Activated CD4-positive, alpha-beta T cell treated with anti-CD3 and anti-CD28 coated beads, Interleukin-10, Interleukin-2, amounts not matched to agents 100 ng/mL and 50 ng/mL, durations not matched to agents 16 hours and 8 hours (primary cell): ENCODE measurements at places on chromosomes 1 and 21.

- no peak for DNase-seq
Observed at GRCh38 chr1:31497601-31498000, 78.7 kb upstream of the TINAGL1 start.

GRCh38 chr1:162627662-162628296 is 4.5 kb upstream of the DDR2 start:
- DNase-seq, result peak; percentile 40

DNA sequence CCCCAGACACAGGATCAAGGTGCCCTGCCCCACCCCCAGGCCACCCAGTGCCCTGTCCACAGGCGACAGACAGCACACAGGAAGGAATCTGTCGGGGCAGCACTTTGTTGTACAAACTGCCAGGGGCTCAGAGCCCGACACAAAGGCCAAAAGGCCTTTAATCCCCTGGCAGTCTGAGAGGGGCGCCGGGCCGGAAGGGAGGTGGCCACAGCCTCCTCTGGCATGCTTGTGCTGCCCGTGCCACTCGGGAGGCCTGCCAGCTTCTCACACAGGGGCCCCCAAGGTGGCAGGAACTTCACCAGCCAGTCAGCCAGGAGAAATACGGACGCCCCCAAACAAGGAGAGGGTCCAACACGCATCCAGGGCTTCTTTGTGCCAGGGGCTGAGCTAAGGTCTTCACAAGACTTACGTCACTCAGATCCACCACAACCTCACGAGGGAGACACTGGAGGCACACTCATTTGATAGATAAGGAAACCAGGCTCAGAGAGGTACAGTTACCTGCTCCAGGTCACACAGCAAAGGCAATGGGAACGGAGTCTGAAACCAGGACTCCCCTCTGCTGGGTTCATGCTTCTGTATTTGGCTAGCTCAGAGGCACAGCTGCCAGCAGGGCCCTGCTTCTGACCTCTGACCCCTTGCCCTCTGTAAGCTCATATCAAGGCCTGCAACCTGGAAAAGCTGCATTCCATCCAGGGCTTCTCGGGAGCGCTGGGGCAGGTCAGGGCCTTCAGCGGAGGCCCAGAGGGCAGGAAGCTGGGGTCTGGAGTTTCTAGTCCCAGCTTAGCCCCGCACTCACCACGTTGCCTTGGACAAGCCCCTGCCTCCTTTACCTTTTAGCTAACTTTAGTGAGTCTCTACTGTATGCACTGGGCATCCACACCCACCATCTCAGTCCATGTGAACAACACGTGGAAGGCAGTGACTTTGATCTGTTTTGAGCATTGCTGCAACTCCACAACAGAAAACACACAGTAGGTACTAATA is 34.8 kb downstream of the HSPG2 start:
- DNase-seq, result no peak

GRCh38 chr1:59008599-59009347 is 224.9 kb upstream of the JUN start:
- DNase-seq, result no peak

DNA sequence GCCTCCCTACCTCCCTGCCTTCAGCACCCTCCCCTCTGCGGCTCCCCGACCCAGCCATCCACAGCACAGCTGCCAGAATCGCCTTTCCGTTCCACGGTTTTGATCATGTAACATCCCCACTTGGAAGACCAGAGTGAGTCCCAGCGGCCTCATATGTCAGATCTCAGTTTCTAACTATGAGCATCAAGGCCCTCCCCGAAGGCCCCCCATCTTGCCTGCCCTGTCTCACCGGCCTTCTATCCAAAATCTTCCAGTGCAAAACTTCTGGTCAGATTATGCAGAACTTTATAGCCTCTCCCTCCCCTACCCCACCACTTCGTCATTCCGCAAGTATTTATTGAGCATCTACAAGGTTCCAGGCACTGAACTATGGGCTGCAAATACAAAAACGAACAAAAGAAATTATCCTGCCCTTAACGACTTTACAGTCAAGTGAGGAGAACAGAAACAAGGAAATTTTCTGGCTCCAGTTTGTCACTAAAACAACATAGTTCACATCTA is 20.3 kb upstream of the LMX1A start:
- DNase-seq, result no peak

DNA sequence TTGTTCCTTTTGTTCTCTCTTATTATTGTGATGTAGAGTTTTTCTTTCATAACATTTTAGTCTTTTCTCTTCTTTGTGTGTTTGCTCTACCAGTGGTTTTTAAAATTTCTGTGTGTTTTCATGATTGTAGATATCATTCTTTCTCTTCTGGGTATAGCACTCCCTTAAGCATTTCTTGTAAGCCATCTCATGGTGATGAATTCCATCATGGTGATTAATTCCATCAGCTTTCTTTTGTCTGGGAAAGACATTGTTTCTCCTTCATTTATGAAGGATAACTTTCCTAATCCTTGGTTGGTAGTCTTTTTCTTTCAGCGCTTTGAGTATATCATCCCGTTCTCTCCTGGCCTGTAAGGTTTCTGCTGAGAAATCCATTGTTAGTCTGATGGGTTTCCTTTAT is 22.7 kb downstream of the CD55 start:
- DNase-seq, result no peak

- DNase-seq, result no peak
Observed at GRCh38 chr1:63937461-63938022, 163.7 kb downstream of the ROR1 start.

DNA sequence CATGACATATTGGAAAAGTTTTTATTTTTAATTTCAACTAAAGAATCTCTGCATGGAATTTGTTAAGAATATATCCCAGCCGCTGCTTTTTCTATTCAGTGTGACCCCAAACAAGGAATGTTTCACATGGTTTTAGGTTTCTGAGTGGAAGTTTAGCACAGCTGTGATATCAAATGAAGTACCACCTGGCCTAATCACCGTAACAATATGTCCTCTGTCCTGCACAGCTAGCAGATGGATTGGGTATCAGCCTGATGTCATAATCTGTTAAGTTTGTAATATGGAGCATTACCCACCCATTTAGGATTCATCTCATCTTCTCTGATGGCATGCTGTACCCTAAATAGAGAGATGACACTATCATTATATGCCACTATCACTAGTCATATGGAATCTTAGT is 963.7 kb upstream of the ADGRL2 start:
- DNase-seq, result no peak

DNA sequence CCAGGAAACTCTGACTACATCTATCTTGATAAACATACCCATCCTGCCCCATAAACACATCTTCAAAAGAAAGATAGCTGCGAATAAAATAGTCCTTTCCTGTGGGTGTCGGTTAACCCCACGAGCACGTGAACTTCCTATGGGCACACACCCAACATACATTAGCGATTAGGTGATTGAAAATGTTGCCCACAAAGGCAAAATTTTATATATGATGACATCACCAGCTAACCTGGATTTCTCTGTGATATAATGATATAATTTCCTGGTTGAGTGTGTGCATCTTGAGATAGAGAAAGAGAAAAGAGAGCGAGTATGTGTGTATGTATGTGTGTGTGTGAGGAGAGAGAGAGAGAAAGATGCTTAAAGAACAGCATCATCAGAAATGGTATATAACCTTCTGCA is 296.1 kb downstream of the PTPRC start:
- DNase-seq, result peak; percentile 82

GRCh38 chr1:12279728-12280464 is 50.1 kb downstream of the VPS13D start:
- DNase-seq, result no peak

DNA sequence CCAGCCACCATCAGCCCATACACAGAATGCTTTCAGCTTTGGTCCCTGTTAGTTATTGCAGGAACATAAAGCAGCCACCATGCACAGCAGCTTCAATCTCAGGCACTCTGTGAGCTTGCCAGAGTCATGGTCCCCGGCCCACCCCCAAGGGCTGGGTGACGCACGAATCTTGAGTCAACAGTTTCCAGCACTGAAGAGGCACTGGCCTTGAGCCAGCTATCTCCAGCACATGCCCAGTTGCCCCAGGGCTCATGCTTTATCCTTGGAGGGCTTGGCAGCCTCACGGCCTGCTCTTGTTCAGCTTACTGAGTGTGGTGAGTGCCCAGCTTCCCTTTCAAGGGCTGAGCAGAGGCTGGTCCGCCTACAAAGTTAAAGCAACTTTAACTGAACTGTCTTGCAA is 200.7 kb upstream of the RAB4A start:
- DNase-seq, result no peak

DNA sequence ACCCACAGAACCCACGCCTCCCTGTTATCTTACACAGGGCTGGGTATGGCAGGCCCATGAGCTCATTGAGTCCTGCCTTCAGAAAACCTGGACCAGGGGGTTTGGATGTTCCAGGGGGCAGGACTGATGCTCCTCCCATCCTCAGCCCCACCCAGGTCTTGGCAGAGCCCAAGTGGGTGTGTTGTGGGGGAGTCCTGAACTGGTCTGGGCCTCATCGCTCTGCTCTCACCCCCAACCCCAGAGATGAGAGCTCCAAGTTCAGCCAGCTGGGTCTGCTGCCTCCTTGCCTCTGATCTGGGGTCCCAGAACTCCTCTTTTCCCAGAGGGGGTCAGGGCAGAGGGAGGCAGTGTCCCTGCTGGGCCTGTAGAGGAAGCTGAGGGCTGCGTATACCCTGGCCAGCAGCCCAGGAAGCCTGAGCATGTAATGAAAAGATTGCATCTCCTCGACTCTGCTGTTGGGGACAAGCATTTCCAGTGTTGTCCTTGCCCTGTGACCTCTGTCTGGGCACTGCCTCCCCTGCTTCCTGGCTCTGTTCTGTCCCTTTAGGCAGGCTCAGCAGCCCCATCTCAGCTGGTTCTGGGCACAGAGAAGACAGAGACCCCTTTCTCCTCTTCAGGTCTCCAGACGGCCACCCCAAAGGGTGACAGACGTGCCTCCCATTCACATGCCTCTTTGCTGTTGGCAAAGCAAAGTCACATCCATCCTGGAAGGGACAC is 54.7 kb upstream of the EPS8L3 start:
- no peak for DNase-seq

- peak; percentile 81 for DNase-seq
Observed at GRCh38 chr21:33543505-33544129, 779 bp downstream of the SON start.

DNA sequence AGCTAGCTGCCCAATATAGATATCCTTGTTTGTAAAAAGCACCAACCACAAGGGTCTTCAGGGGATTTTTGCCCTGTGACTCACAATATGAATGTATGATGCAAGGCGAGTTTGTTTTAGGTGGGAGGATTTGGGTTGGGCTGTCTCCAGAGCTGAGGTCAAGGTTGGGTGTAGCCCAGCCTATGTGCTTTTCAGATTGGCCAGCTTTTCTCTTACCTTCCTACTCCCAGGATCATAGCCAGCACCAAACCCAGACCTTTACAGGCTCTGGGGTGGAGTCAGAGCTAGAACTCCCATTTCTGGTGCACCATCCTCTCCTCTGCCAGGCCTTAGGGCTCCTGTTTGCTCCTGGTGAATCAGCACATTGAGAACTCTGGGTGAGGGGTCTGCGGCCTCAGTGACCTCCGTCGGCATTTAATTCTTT is 55.6 kb upstream of the GCLM start:
- peak; percentile 2 for DNase-seq

DNA sequence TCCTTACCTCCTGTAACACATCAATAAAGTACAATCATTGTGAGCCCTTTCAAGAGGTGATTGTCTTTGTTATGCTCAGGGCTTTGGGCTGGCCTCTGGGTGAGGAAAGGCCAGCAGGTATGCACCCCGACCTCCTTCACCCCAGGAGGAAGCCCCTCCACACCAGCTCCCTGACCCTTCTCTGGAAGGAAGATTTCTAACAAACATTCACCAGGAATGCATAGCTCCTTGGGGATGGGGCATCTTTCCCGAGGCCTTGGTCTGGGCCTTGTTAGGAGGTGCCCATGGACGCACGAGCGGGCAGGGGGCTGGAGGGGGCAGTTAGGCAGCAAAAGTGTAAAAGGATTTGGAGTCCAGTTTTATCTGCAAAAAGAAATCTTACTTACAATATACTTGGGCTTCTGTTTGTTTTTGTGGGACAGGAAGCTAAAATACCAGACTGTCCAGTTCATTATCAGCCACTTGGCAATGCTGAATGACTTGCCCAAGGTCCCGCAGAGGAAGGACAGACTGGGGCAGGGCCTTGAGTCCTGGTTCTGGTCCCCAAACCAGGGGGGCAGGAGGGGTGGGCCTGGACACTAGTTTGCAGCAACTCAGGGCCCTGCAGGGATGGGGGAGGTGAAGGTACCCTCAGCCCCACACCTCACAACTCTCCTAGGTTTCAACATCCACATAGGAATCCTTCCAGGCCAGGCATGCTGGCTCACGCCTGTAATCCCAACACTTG is 10.1 kb downstream of the ZC3H12A start:
- no peak for DNase-seq

DNA sequence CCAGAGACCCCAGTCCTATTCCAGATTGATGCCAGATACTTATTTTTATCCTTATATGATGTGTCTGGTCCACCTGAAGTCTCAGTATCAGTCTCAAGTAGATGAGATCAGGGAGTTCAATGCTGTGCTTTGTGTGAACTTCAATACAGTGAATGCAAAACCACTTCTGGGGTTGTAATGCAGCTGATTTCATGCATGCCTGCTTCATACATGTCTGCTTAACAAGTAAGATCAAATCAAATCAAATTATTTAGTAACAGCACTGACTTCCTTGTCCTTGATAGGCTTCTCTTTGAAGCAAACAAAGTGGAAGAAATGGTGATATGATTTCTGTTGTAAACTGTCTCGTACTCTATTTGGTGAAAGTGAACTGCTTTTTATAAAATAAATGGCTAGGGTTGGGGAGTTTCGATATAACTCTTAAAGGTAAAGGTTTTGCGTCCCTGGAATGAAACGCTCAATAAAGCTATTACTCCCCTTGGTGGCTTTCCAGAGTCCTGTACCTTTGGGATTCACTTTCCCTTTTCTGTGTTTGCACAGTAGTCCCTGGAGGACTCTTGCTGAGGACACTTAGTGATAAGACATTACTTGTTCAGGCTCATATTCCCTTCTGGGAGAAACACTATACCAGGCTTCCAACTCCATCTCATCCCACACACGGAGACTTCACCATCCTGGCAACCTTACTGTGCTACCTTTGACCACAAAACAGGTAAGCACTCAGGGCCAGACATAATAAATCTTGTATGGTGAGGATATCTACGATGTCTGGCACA is 59.3 kb downstream of the FH start:
- DNase-seq, result no peak

- no peak for DNase-seq
Observed at GRCh38 chr1:227757781-227758180, 22.5 kb downstream of the SNAP47 start.

GRCh38 chr1:220391491-220391890 is 119.2 kb upstream of the RAB3GAP2 start:
- no peak for DNase-seq

DNA sequence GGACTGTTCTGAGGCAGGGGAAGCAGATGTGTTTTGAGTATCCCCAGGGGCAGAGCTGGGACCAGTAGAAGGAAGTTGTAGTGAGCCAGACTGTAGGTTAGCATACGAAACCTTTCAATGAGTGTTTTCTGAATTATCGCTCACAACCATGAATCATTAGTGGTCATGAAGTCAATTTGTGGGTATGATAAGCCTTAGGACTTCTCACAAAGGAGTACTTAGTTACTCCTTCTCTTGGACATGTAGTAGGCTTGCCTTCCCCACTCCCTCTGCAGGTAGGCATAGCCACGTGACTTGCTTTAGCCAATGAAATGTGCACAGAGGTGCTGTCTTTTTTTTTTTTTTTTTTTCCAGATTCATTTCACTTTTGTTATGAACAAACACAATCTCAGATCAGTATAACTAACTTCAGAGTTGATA is 23.9 kb upstream of the FAAH start:
- peak; percentile 24 for DNase-seq
